Activated T-helper 1 cell treated with anti-CD3 and anti-CD28 coated beads, Interleukin-12 subunit alpha, Interleukin-12 subunit beta, Interleukin-2, Interleukin-4 antibody, amounts not matched to agents 30 ng/mL and 10 ng/mL and 1 ng/mL, durations not matched to agents 14 hours and 24 hours and 36 hours (primary cell): ENCODE measurements at places on chromosomes 1 and 21.
A peak's percentile ranks its signal among the peaks of the same experiment; 100 is the strongest.

DNA sequence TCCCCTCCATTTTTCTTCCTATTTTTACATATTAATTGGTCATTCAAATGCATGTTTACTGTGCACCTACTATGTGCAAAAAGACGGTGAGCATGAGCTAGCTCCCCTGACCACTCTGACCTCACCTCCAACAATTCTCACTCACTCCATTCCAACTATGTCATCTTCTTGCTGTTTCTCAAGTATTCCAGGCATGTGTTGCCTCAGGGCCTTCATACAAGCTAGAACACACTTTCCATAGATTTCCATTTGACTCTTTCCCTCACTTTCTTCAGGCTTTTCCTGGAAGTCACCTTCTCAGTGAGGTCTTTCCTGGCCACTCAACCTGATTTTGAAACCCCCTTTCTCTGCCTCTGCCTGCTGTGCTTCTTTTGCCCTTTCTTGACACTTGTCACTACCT, 32.6 kb downstream of the CHIA start:
- no peak for DNase-seq

- DNase-seq = no peak
Observed at GRCh38 chr1:244289991-244290785, 161.5 kb downstream of the ADSS2 start.

- DNase-seq = no peak
Observed at GRCh38 chr1:223201967-223202366, 58.9 kb upstream of the TLR5 start.

- no peak for DNase-seq
Observed at GRCh38 chr1:226656201-226656600, 82.9 kb downstream of the ITPKB start.

GRCh38 chr1:6443339-6444115, 19.0 kb downstream of the ESPN start:
- DNase-seq = no peak

DNA sequence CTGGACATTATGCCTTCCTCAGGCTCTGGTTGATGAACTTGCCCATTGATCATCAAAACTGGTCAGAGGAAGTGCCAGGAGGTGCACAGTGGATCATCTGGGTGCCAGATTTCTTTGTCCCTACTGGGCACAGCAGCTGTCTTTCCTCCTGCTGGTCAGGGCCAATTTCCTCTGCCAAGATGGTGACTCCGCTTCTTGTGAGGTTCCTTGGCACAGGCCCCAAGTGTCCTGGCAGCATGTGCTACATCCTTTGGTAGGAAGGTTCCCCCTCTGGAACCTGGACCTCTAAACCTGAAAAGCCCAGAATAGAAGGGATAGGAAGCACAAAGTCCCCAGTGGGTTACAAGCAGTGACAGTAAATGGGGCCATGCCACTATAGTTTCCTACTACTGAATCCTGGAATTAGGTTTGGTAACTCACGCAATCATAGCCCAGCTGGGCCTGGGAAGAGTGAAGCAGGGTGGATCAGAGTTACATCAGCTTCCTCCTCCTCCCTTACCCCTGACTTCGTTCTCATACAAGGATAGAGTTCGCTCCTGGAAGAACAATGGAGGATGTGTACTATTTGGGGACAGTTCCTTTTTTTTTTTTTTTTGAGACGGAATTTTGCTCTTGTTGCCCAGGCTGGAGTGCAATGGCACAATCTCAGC, 147.1 kb downstream of the CNIH3 start:
- DNase-seq = no peak

- no peak for DNase-seq
Observed at GRCh38 chr21:26715878-26716506, 129.2 kb downstream of the ADAMTS1 start.

DNA sequence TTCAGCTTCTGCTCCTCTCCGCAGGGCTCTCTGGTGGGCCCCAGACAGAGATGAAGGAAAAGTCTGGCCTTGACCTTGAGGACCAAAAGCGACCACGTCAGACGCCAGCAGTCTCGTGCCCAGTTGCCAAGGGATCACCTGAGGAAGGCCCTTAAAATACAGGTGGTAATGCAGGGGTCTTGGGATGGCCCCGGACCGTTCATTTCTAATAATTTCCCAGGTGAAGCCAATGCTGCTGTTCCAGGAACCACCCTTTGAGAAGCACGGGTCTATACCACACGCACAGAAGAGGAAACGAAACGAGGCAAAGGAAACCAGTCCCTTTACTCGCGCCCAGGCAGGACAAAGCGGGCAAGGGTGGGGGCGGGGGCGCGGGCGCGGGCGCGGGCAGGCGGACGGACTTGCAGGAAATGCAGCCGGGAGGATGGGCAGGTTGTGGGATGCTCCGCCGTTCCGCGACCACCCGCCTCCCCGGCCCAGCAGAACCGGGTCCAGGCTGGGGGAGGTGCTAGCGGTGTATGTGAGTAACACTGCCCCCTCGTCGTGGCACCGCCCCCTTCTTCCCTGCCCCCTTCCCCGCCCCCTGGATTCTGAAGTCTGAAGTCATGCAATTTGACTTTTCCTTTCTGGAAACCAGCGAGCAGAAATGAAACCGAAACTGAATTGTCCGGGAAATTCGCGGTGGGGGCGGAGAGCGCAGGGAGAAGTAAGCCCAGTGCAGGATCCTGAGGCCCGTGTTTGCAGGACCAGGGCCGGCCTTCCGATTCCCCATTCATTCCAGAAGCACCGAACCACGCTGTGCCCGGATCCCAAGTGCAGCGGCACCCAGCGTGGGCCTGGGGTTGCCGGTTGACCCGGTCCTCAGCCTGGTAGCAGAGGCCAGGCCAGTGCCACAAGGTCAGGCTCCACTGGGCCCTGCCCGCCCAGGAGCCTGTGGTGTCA, 5.8 kb upstream of the MX1 start:
- DNase-seq = peak; percentile 35

- no peak for DNase-seq
Observed at GRCh38 chr1:99535470-99536164, 110.3 kb upstream of the PALMD start.

GRCh38 chr1:67053535-67053784, 488 bp downstream of the SLC35D1 start:
- peak; percentile 27 for DNase-seq

- DNase-seq = no peak
Observed at GRCh38 chr1:69172003-69173000, 395.4 kb upstream of the LRRC7 start.

- no peak for DNase-seq
Observed at GRCh38 chr21:45192332-45192731, 95.4 kb downstream of the POFUT2 start.

GRCh38 chr1:27031235-27032118, 18.8 kb upstream of the TENT5B start:
- no peak for DNase-seq

- no peak for DNase-seq
Observed at GRCh38 chr1:65069011-65069565, 78.9 kb upstream of the AK4 start.

- DNase-seq = no peak
Observed at GRCh38 chr21:39434950-39435349, 10.6 kb downstream of the LCA5L start.

DNA sequence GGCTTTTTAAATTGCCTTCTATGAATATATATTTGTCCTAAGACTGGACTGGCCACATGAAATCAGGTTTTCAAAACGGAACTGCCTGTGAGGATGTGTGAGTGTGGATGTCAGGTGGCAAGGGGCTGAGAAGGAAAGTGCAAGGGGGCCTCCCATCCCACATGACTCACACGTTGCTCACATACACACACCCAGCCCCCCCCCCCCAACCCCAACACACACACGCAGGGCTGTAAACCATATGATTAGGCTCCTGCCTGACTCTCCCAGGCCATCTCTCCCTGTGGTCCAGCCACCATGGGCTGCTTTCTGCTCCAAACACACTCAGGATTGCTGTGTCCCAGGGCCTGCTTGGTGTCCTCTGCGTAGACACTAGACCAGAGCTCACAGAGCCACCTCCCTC, 22.4 kb downstream of the DEGS1 start:
- DNase-seq = no peak

DNA sequence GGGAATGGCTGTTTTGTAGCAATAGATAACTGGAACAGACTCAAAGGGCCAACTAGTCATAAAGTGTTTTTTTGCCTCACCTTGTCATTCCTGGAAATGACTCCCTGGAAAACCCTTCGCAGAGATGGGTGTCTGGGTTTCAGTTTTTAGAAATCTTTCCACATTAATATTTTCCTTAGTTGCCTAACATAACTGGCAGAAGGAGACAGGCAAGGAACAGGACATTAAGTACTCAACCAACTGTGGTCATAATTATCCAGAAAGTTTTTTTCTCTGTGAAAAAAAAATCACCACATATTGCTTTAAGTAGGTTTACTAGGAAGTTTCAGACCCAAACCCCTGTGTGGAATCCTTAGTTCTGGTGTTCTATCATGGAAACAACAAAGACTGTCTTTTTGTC, 3.4 kb upstream of the CMPK1 start:
- DNase-seq = no peak

- DNase-seq = no peak
Observed at GRCh38 chr1:55070293-55071164, 31.2 kb downstream of the PCSK9 start.

DNA sequence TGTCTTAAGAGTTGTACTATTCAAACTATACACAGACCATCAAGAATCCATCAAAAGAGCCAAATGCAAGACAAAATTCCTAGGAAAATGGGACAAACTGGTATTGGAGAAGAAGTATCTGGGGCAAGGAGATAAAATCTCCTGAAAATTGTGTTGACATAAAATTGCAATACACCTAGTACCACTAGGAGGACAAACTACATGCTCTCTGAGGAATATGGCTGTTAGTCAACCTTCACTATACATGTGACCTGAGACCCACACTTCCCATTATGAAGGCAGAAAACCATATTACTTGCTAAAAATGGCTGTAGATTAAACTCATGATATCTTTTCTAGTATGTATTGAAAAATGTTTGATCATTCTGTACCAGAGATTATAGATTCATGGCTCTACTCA, 30.0 kb downstream of the IRF2BP2 start:
- DNase-seq = no peak

- DNase-seq = no peak
Observed at GRCh38 chr1:157983787-157984186, 9.7 kb upstream of the KIRREL1 start.

DNA sequence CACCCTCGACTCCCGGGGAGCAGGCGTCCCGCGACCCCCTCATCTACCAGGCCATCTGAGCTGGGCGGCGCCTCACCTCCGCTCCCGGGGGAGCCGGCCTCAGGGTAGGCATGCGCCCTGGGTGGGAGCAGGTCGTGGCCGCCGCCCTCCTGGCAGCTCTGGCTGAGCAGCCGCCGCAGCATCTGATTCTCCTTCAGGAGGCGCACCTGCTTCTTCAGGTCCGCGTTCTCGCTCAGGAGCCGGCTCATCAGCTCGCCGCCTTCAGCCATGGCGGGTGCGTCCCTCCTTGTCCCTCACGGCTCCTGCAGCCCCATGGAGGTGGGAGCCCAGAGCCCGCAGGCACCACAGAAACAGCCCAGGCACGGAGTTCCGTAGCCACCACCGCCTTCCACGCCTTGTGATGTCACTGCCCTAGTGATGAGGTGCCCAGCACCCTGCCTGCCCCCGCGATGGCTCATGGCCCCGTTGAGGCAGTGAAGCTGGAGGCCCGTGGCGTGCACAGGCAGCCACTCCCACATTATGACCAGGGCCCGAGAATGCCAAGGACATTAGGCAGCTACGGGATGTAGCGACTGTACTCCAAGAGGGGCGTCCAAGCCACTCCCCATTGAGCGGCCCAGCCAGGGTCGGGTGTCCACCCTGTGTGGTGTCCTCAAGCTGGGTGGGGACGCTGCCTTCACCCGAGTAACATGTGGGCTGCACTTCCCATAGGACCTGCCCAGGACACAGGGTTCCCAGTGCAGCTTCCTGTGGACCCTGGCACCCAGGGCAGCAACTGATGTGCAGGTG, 1.5 kb downstream of the SPATC1L start:
- no peak for DNase-seq

- no peak for DNase-seq
Observed at GRCh38 chr1:50978852-50979781, 9.1 kb downstream of the CDKN2C start.

DNA sequence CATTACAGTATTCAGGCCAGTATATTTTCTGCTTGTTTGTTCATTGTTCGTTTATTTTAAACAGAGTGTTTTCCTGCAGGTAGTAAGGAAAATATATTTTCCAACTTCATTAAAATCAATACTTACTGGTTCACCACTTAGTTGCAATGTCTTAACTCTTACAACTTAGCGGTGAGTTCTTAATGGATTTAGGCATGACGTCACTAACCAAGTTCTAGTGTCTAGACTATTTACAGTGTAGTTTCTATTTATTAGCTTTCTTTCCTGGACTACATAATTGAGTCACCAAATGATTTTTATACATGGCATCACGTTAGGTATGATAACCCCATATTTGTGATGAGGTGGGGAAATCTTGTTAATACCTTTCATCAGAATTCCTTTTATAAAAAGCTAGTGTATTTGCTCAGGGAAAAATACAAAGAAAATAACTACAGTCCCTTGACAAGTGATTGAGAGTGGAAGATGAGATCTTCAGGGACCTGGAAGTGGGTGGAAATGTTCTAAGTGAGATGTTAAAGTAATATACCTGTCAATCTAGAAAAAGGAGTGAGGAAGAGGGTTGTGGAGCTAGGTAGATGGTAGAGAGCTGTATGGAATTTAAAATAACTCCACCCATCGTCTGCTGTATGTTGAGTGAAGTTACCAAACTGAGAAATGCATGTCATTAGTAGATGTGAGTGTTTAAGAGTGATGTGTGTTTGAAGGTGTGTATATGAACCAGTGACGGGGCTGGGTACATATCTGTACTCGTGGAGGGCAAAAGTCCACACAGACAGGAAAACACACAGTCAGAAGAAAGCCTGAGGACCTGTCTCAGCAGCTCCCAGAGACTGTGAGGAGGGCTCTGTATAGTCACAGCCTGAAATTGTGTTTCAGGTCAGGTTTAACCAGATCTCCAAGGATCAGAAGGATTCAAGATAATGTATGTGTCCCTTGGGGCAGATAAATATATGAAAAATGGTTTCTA, 197.6 kb upstream of the ADAMTS5 start:
- no peak for DNase-seq

- DNase-seq = no peak
Observed at GRCh38 chr1:107291987-107292386, 151.1 kb downstream of the NTNG1 start.
